ENCODE measurements at places on chromosomes 11 and 22. TPM values are rescaled to one million over a fixed set of nuclear protein-coding genes. Genes with fewer than 3 reads are reported as not detected.

DNA sequence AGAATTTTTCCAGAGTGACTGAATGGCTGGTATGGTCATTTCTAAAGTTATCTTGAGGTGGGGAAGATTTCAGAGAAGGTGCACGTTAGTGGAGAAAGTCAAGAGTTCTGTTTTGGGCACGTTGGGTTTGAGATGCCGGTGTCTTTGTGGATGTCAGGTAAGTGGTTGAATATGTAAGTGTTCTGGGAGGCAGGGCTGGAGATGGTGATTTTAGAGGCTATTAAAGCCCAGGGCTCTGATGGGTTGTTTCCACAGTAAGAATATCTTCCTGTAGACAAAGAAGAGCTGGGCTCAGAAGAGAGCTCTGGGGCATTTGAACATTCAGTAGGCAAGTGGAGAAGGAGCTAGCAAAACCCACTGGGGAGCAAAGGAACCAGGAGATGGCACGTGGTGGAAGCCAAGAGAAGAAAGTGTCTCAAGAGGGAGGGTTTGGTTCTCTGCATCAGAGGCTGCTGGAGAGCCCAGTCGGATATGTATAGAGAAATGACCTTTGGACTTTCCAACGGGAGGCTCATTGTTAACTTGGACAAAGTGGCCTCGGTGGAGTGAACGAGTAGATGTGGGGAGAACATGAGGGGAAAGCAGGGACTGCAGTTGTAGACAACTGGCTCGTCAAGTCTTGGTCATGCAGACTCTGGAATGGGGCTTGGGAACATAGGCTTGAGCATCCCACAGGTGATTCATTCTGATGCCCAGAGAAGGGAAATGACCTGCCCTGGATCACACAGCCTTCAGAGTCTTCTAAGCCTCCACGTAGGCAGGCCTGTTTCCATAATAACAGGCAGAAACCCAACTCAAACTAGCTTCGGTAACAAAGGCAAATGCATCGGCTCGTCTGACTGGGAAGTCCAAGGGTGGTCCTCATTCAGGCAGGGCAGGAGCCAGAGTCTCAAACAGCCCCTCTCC is 98.4 kb upstream of the PARVA start:
- H3K4me3 ChIP-seq: no peak overlapping the region
- no peaks in the 10 kb centered on the region for H3K4me1 ChIP-seq
- no peak overlapping the region for H3K27ac ChIP-seq
- no peaks in the 10 kb centered on the region for H3K27me3 ChIP-seq
- H3K36me3 ChIP-seq: no peaks in the 10 kb centered on the region

DNA sequence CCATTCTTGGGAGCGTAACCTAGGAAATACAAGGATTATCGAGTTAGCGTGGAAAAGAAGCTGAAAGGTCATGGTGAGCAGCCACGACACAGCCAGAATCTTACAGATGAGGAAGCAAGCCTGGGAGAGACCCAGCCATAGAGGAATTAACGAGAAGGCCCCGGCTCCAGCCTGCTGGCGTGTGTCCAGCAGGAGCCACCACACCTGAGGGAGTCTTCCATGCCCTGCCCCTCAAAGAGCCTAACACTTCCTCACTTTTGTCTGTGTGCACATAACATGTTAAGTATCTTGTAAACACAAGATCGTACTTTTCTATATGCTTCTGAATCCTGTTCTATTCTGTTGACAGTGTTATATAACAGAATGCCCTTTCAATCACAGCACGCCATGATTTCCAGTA is 18.1 kb downstream of the CECR2 start:
- DNase-seq: no peak
- no peak overlapping the region for H3K27ac ChIP-seq
- H3K4me1 ChIP-seq: no peaks in the 10 kb centered on the region
- H3K27me3 ChIP-seq: no peaks in the 10 kb centered on the region

DNA sequence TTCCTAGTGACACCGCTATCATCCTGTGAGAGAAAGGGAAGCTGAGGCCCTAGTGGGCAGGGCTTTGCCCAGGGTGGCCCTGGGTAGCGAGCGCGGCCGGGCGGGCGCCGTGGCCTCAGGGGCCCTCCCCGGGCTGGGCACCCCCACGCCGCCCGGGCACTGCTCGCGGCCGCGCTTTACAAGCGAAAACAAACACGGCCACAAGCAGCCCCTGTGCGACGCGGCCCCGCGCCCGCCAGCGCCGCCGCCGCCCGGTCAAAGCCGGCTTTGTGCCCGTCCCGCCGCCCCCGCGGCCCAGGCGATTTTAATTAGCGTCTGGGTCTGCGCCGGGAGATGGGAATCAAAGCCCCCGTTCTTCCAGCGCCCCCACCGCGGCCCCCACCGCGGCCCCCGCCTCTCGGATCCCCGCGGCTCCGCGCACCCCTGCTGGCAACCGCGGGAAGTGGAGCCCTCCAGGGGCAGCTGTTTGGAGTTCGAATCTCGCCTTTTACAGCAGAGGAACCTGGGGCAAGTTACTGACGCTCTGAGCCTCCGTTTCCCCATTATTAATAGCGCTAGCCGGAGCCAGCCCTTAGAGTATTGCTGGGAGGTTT is 47.9 kb downstream of the CHRDL2 start:
- H3K27ac ChIP-seq: no peak overlapping the region
- H3K4me1 ChIP-seq: no peaks in the 10 kb centered on the region
- no peak overlapping the region for H3K4me3 ChIP-seq
- no peak for DNase-seq

The C11orf52 gene
- not detected for total RNA-seq

DNA sequence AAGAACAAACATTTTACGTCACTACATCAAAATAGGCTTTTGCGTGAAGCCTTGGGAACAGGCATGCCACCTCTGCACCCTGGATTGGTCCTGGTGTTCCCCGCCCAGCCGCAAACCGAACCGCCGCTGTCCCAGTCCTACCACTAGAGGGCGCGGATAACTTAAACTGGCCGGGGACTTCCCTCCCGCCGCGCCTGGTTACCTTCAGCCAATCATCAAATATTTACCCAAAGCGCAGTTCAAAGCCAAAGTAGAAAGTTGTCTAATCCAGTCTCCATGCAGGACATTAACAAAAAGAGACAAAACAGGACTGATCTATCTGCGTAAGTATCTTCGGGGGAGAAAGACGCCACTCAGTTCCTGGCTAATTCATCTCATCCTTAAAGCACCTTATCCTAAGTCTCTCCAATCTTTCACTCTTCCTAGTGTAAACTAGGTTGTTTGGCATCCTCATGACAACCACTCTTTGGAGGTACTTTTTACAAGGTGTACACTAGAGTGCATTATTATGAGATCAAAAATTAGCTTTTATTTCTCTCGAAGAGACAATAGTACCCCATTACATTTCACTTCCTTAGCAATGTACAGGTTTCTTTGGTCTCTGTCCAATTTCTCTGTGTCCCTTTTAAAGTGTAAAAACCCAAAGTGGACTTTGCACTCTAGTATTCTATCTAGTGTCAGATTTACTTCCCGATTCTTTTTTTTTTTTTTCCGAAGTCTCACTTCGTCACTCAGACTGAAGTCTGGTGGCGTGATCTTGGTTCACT is 3.9 kb upstream of the CRY2 start:
- H3K4me1 ChIP-seq: peaks cover 19% of the 10 kb centered on the region
- no peaks in the 10 kb centered on the region for H3K36me3 ChIP-seq
- DNase-seq: peak; percentile 91
- no peaks in the 10 kb centered on the region for H3K27me3 ChIP-seq
- peak overlapping the region; percentile 61 for H3K27ac ChIP-seq
- no peak overlapping the region for H3K4me3 ChIP-seq

DNA sequence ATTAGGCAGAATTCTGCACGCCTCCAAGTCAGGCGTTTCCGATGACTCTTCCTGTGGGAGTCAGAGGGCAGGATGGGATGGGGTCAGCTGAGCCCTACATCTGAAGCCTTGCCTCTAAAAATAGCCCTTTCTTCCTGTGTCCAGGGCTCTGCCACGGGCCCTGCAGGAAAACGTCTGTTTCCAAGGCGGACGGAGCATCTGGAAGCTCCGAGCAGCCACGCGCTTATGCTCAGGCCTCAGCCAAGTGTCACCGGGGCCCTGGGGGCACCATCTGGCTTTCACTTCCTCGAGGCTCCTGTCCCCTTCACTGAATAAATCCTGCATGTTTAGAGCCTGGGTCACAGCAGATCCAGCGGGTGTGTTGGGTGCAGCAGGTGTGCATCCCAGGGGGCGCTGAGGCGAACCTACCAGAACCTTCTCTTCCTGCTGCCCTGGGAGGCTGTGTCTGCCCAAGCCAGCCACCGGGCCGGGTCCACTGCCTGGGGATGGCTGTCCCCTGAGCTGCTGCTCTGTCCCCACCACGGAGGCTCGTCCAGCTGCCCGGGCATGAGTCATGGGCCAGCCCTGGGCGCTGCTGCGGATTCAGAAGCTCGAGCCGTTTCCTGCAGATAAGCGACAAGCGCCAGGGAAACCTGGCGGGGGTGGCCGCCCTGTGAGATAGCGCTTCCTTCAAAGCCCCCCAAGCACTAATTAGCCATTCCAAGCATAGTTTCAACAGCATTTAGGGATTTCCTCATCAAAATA is 32.0 kb upstream of the LINC01488 start:
- no peaks in the 10 kb centered on the region for H3K4me1 ChIP-seq
- no peaks in the 10 kb centered on the region for H3K27me3 ChIP-seq
- no peak overlapping the region for H3K4me3 ChIP-seq
- H3K27ac ChIP-seq: no peak overlapping the region

DNA sequence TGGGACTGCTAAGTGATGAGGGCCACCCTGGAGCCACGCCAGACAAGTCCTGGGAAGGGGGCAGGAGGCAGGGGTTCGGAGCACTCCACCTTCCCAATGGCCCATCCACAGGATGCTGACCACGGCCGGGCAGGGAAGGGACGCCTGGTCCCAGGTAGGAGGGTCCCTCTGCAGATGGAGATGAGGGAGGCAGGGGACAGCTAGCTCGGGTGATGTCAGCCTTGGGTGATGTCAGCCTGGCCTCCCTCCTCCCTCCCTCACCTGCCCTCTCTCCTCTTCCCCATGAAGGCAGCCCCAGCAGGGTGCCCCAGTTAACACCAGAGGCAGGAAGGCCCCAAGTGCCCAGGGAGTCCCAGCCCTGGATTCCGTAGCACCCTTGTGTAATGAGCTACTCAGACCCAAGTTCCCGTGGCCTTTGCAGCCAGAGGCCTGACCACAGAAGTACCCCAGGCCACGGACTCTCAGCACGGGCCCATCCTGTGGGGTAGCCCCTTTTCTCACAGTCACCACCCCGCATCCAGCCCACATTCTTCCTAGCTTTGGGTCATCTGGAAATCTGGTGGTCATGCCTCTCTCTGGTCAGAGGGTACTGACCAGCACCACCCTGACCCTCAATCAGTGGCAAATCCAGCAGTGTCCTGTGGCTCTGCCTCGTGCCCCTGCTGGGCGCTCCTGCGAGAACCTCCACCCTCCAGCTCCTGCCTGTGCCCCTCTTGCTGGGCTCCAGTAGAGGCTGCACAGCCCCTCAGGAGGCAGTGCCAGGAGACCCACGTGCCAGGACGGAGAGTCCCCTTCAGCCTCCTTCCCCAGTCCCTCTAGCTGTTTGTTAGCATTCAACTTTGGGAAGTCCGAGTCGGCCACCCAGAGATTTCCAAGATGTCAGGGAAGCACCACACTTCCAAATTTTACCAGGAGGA is 47.4 kb downstream of the SHANK2 start:
- H3K36me3 ChIP-seq: no peaks in the 10 kb centered on the region
- H3K4me1 ChIP-seq: no peaks in the 10 kb centered on the region
- H3K27ac ChIP-seq: no peak overlapping the region

- no peaks in the 10 kb centered on the region for H3K4me1 ChIP-seq
- no peak overlapping the region for H3K4me3 ChIP-seq
Measured at GRCh38 chr11:18000760-18001159, 12.1 kb downstream of the SERGEF start.

- H3K4me3 ChIP-seq: no peak overlapping the region
- H3K36me3 ChIP-seq: no peaks in the 10 kb centered on the region
- peaks cover 14% of the 10 kb centered on the region for H3K4me1 ChIP-seq
- no peak overlapping the region for H3K27ac ChIP-seq
Measured at GRCh38 chr11:66880496-66881450, 23.9 kb downstream of the LRFN4 start.

DNA sequence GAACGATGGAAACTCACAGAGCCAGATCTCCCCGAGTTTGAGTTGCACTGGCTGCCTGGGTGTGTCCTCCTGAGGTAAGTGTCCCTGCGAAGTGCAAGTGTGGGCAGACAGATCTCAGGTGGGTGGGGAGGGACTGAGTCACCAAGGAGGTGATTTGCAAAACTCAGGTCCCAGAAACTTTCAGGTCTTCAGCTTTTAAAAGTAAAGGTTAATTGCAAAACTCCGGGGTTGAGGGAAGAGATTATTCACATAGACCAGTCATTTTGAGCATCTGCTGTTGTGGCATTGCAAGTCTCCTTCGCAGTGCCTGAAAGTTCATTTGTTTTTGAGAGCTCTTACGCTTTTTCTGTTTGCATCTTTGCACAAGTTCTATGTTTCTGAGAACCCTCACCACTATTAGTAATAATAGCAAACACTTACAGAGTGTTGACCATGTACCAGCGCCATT is 7.1 kb downstream of the CD44 start:
- peaks cover 91% of the 10 kb centered on the region for H3K4me1 ChIP-seq
- peak; percentile 87 for DNase-seq
- peak overlapping the region; percentile 73 for H3K27ac ChIP-seq
- no peaks in the 10 kb centered on the region for H3K27me3 ChIP-seq

The DEFB131B gene
- not detected for total RNA-seq

DNA sequence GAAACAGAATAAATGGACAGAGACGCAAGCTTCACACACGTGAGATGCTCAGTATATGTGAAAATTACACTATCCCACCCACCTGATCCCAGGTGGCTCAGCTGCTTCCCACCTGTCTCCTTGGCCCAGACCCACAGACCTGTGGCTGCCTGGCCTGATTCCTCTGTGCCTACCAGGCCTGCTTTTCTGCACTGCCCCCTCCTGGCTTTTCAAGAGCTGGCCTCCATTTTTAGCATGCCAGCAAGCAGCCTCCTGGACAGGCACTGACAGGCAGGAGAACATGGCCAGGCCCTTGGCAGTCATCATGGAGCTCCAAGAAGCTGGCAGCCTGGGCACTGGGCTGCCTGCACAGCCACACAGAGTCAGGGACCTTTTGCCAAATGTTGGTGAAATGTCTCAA is 79.5 kb upstream of the HMGXB4 start:
- no peak overlapping the region for H3K4me3 ChIP-seq
- H3K27me3 ChIP-seq: no peaks in the 10 kb centered on the region
- no peaks in the 10 kb centered on the region for H3K4me1 ChIP-seq
- H3K27ac ChIP-seq: no peak overlapping the region
- no peak for DNase-seq

The DLG2 gene
- 2.7 TPM for total RNA-seq

DNA sequence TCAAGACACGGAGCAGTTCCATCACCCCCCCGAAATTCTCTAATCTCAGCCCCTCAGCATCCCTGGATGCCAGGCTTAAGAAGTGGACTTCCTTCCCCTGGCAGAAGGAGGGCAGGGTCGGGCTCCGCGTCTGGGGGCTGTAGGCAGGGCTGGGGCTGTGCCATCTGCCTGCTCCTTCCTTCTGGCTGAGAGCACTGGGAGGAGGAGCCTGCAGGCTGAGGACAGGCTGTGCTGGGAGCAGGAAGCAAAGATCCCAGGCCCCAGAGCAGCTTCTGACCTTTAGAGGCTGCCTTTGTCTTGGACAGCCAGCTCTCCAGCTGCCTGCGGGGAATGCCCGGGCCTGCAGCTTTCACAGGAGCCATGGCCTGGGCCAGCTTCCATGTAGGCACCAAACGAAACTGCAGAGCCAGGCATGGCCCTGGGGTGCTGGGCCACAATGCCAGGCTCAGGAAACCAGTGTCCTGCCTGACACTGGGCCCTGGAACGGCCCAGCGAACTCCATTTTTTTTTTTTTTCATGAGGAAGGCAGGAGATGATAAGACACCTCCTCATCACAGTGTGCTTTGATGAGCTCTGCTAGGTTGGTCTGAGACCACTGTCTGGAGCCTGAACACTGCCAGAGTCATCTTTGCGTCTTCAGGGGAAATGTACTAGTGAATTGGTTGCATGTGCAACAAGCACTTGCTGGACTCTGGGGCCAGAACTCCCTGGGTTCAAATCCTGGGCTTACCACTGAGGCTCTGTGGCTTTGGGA is 67.9 kb downstream of the MCM5 start:
- no peaks in the 10 kb centered on the region for H3K36me3 ChIP-seq
- no peak for DNase-seq
- H3K27ac ChIP-seq: no peak overlapping the region
- no peaks in the 10 kb centered on the region for H3K27me3 ChIP-seq
- H3K4me3 ChIP-seq: no peak overlapping the region

Measured in CD4-positive, alpha-beta memory T cell (primary cell).